ENCODE measurements at places on chromosomes 16 and 17.

GRCh38 chr17:851924-852323 is 69.8 kb downstream of the MRM3 start:
- DNase-seq = no peak

DNA sequence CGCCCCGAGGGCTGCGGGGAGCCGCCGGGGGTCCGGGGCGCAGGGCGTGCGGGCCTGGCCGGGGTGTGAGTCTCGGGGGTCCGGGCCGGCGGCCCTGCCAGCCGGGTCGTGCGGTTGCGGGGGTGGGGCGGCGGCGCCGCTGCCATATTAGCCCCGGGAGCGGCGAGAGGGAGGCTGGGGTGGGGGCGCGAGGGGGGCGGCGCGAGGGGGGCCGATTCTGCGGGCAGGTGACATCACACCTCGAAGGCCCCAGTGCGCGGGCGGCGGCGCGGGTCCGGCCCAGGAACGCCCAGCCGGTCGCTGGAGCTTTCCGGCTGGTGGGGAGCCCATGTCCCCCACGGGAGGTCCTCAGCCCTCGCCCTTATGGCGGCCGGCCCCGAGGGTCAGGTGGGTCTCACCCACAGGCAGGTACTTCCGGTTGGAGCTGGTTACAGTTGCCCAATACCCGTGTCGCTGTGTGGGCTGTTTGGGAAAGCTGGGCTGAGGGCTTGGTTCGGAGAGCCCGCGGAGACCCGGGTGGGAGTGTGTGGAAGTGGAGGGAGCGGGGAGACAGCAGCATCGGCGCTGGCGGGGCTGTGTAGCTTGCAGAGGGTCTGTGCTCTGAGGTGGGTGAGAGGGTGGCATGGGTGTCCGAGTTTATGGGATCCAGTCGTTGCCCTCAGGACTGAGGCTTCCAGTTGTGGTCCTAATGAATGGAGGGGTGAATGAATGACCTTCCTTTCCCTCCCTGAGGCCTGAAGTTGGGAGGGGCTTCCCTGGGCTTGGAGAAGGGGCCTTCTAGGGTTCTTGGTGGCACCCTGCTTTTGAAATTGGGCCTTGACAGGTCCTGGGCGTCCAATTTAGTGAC is 804 bp downstream of the ATP6V0C start:
- no peak for DNase-seq

DNA sequence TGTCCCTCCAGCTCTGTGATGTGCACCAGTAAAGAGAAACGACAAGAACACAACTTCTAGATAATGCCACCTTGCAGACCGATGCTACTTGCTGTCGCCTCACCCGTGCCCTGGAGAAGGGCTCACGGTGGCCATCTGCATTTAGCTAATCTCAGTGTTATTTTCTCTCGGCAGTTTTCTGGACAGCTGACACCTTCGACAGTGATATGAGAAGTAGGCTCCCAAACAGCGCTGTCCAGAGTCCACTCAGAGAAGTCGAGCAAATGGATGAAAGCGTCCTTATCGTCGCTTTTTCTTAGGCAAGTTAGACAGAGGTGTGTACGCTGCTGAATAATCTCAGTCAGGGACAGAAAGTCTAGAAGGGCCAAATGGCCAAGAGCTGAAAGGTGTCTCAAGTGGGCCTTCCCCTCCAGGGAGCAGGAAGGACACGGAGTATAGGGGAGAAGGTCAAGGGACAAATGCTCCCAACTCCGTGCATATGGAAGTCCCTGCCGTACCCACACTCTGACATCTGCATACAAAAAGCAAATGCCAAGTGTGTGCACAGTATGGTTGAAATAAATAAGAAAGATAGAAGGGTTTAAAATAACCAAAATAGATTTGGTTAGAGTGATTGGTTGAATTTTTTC is 42.4 kb upstream of the MYOCD start:
- no peak for DNase-seq

DNA sequence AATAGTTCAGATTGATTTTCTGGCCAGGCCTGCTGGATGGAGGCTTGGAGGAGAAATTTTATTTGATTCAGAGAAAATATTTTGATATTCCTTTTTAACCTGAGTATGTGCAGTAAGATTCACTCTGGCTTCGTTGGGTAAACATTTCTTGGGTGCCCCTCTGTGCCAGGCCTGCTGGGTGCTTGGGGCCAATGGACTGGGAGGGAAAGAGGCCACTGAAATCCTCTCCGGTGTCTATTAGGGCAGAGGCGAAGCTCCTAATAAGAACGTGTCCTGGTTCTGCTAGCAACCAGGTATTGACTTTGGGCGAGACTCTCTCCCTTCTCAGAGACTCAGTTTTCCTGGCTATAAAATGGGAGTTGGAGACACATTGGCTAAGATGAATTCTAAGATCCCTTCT is 122.5 kb downstream of the CYLD start:
- DNase-seq = no peak

DNA sequence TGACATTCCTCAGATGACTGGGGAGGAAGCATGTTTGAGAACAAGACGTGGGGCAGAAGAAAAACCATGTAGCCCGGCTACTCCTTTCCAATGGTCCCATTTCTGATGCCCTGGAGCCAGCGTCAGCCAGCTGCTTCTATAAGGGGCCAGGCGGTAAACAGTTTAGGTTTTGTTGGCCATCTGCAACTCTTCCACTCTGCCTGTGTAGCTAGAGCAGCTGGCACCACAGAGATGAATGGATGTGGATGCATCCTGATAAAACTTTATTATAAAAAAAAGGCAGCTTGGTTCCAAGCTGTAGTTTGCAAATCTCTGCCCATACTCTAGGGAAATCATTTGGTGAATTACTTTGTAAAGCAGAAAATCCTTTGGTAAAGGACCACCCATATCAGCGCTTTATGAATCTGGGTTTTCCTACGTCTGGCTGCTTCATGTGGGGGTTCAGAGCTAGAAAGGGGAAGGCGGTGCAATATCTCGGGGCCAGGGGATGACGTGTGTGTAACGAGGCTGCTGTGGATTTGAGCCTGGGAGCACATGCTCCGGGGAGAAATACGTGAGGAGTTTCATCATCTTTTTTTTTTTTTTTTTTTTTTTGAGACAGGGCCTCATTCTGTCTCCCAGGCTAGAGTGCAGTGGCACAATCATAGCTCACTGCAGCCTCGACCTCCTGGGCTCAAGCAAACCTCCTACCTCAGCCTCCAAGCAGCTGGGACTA is 3.4 kb upstream of the SRL start:
- no peak for DNase-seq

GRCh38 chr16:11105038-11105903 is 150.7 kb downstream of the SOCS1 start:
- DNase-seq = peak; percentile 97

DNA sequence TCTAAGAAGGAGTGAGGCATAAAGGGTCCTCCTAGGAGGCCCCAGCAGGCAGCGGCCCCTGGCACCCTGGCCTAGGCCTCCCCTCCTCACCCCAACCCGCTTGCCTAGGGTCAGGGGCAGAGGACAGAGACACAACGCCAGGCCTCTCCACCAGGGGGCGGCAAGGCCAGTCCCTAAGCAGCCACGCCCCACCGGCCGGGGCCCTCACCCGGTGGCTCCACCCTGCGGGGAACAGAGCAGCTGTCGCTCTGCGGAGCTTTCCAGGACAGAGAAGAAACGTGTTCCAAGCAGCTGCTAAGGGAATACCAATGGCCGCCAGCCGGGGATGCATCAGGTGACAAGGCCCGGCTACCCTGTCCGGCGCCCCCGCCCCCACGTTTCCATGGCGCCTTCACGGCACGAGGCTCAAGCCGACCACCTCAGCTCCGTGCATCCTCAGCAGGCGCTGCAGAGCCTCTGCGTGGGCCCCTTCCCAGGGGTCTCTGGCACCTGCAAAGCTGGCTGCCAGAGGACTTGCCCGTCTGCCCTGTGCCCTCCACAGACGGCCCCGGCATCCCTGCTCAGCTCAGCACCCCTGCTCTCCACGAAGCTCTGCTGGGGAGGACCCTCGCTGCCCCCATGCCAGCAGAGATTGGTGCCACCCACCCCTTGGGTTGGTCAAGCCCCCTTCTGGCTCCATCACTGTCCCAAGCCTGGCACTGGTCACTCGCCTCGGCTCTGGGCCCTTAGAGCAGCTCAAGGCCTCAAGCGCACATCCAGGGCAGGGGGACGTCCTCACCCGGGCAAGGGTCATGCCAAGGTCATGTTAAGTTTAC is 5.6 kb downstream of the ZNF598 start:
- peak; percentile 92 for DNase-seq

GRCh38 chr16:54901606-54902005 is 29.1 kb upstream of the IRX5 start:
- no peak for DNase-seq

- no peak for DNase-seq
These were observed 35.5 kb upstream of the TMEM92 start for GRCh38 chr17:50238601-50239280.

GRCh38 chr17:32828822-32829221 is 48.1 kb downstream of the MYO1D start:
- DNase-seq = no peak
